ENCODE measurements at places on chromosomes 2 and 18.

- DNase-seq = no peak
Observed at GRCh38 chr18:64091526-64091925, 57.4 kb downstream of the LINC00305 start.

DNA sequence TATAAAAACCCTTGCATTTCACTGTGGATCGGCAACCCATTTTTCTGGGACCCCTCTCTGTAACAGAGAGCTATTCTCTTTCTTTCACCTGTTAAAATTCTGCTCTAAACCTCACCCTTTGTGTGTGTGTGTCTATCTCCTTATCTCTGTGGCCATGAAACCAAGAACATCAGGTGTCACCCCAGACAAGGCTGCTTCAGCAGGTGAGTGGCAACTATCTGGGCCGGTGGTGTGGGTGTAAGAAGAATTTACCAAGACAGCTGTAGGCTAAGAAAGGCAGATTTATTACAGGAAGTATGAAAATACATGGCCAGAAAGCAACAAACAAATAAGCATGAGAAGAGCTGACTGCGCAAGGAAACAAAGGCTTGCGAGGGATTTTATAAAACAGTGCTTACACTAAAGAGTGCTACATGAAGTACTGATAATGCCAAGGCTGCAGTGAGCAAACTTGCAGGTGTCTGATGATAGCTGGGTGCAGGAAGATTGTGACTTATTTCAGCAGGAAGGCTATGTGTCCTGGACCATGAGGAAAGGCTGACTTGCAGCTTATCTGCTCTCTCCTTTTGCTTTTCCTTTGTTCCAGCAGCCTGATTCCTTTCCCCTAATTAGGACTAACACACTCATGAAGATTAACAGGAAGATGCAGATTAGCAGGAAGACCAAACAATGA is 421.1 kb downstream of the PTH2R start:
- DNase-seq = no peak

- DNase-seq = peak; percentile 56
Observed at GRCh38 chr2:110748489-110748867, 16.1 kb downstream of the ACOXL start.

DNA sequence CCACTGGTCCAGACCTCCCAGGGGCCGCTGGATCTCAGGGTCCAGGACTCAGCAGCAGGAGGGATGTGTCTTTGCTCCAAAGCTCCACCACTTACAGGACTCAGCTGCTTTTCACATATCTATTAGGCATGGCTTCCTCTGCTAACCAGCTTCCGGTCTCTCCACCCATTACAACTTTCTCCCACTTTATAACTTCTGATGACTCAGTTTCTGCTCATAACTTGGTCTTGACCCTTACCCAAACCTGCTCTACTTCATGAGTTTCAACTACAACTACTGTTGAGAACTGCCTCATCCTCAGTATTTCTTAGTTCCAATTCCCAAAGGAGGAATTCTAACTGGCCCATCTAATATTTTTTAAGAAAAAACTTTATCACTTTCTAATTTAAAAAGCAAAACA is 17.2 kb downstream of the SULT1C2 start:
- no peak for DNase-seq

- no peak for DNase-seq
Observed at GRCh38 chr2:487186-488079, 189.8 kb downstream of the TMEM18 start.

DNA sequence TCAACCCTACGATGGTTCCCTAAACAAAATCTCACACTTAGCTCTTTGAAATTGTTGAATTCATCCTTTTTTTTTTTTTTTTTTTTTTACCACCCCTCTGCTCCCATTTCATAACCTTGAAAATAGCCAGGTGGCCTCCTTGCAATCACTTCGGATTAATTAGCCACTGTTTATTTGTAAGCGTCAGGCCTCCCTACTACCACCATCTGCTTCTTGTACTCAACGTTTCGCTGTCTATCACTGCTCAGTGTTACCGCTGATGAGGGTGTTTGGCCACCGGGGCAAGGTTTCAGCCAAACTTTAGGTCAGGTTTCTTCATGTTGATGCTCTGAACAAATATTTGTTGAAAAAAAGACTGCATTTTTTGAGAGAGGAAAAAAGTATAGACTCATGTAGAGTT is 183.2 kb downstream of the EPHA4 start:
- DNase-seq = no peak

DNA sequence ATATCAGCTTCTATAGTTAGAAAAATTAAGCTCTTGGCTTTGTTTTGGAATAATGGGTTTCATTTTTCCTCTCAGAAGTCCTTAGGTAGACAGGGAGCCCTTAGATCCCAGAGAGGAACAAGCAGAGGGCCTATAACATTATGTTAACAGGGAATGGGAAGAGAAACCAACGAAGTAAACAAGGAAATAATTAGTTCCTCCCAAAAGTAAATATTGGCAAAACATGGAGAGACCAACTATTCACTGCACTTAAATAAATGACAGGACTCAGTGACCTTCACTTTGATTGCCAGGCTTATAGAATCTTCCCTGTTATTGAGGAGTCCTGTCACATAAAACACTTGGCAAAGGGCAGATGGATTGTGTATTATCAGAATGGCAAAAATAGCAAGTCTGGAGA is 5.3 kb downstream of the CRIM1 start:
- DNase-seq = no peak

GRCh38 chr2:208334230-208334629 is 68.2 kb downstream of the PIKFYVE start:
- DNase-seq = no peak

DNA sequence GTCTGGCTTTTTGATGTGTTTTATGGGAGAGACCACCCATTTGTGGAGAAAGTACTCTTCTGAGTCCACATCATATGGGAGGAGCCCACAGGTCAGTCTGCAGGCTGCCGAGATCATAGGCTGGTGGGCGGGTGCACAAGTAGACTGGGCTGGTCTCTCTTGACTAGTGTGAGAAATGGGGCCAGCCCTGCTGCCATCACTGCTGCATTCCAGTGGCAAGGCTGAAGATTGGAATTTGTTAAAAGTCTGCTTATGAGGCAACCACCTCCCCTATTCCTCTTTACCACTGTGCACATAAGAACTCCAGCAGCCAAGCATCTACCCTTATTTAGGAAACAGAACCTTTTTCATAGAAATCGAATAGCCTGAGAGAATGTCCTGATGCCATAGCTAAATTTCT is 200.7 kb downstream of the DIS3L2 start:
- DNase-seq = no peak

DNA sequence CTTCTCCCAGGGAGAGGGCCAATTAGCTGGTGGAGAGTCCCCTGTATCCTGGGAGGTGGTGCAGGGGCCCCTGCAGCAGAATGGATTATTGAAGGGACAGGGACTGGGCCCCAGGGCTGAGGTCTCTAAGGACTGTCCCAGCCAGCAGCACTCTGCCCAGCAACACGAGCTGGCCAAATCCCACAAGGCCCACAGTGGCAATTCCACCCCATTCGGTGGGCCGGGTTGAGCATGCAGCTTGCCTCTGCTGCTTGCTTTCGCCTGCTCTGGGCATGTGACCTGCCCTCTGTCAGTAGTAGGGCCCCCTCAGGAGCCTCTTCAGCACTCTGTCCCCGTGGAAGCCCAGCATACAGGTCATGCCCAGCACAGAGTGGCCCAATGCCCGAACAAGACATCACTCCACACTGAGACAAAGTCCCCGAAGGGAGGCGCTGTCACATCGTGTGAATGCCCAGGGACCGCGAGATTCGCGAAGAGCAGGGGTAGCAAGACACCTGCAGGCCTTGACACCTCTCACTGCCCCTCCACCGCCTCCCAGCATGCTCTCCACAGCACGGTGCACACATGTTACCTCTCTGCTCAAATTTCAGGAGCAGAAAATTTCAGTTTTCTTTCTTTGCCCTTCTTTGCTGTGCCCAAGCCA is 65.4 kb downstream of the CRACDL start:
- no peak for DNase-seq

- peak; percentile 59 for DNase-seq
Observed at GRCh38 chr18:45775241-45775676, 50.2 kb upstream of the SIGLEC15 start.

- no peak for DNase-seq
Observed at GRCh38 chr18:75809926-75810255, 382.4 kb upstream of the SMIM21 start.

- no peak for DNase-seq
Observed at GRCh38 chr2:166610180-166610912, 116.3 kb upstream of the SCN7A start.

- no peak for DNase-seq
Observed at GRCh38 chr18:48108136-48108535, 177.7 kb upstream of the SMAD2 start.

DNA sequence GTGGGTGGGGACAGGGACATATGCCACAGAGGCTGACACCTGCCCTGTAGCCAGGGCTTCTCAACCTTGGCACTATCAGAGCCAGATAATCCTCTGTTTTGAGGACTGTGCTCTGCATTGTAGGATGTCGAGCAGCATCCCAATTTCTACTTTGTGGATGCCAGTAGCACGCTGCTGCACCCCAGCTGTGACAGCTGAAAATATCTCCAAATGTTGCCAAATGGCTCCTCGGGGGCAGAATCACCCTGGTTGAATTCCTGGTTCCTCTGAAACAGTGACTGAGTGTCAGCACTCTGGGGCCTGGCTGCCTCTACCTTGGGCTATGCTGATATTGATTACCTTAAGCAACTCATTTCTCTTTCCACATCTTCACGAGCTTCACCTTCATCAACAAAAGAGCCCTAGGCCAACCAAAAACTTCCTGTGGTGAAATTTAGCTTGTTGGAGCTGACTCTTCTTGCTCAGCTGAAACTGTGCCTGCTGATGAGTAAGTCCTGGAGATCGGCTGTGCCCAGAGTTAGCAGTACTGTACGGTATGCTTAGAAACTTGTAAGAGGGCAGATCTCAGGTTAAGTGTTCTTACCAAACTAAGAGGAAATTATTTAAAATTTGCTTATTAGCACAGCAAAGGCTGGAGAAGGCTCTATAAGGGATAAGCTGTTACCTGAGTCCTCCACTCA is 138.1 kb downstream of the SEPTIN10 start:
- no peak for DNase-seq

DNA sequence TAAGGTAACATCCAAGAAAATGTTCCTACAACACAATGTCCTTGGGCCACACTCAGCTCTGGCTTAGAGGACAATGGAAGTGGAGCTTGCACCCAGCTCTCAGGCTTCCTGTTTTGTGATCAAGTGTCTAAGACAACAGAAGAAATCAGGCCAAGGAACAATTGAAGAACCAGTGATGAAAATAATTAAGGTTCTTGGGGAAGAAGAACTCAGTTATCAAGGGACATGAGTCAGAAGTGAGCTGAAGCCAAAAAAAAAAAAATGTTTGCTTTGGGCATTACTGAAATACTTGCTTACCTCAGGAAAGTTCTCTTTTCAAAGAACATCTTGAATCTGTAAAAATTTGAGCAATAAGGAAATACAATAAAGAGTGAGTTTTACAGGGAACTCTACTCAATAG is 299.0 kb downstream of the FBXO15 start:
- no peak for DNase-seq

DNA sequence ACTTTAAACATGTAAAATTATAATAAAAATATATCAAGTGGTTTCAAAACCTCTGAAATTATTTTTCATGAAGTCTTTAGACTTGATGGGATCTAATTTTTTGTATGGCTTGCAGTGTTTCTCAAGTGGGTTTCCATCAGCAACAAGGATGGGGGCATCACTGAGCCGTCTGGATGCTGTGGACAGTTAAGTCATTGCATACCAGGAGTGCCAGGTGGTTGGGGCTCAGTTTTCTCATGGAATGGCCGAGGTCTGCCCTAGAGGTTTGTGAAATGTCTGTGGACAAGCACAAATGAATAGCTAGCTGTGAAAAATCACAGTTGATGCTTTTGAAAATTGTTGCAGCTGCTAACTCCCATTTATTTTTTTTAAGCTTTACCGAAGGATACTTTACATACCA is 1.7 kb downstream of the PRELID3A start:
- no peak for DNase-seq

- no peak for DNase-seq
Observed at GRCh38 chr2:103324671-103325070, 562.8 kb downstream of the TMEM182 start.

DNA sequence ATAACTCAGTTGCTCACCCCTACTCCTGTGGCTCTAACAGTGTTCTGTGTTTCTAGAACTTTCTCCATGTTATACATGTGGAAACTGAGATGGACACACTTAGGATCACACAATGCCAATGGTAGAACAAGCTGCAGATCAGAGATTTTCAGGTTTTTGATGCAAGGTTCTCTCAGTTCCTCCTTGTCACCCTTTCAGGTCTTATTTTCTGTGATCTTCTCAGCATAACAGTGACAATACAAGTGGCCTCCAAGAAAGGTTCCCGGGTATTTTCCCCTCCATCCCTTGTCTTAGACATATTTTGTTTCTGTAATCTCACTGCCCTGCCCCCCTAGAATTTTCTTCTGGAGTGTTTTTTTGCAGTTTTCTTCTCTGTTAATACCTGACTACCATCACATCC is 6.2 kb upstream of the MGAT5 start:
- no peak for DNase-seq

DNA sequence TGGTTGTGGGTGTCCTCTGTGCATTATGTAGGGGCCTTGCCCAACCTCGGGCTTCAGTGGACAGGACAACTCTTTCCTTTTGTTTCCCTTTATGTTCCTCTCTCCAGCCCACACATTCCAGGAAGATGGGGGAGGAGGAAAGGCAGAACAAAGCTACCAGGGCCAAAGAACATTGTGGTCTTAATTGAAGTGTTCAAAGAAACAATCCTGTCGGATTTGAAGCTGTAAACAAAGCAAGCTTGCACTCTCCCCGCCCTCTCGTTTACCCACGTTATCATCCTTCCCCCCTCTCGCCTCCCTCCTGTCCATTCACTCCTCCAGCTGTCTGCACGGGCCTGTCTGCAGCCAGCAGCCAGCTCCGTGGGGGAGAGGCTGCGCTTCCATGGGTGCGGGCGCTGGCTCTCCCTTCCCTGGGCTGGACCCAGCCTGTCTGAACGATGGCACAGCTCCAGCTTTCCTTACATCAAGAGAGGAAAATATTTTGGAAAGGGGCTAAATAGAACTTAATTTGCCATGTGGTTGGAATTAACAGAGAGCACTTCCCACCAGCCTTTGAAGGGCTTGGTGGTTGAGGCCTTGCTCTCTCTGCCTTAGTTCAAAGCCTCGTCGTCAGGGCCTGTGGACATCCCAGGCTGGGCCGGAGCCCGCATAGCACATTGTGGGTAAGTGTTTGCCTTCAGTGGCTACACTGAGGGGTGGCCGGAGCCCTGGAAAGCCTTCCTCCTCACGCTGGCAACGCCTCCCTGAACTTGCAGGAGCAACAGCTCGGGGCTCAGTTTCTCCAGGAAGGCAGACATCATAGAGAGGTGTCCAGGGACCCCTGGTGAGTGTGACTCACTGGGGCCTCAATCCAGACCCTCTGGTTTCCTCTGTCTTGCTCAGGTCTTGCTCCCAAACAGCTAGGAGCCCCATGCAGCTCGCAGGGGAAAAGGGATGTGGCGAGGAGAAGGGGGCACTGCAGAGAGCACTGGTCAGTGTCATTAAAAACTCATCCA is 60.6 kb upstream of the HS6ST1 start:
- no peak for DNase-seq

DNA sequence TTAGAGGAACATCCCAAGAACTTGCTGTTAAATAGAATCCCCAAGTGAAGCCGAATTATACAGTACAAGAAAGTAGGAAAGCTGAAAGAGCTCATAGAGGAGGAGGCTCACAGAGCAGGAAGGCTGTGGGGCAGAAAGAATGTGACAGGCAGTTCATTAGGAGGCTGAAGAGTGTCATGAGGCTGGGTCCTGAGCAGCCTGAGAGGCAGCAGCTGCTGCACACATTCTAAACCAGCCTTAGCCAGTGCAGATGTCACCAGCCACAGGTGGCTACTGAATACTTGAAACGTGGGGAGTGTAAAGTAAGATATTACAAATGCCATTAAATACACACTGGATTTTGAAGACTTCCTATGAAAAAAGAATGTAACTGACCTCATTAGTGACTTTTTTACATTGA is 490.2 kb upstream of the KLHL29 start:
- no peak for DNase-seq

Data from CD4-positive, alpha-beta T cell treated with Interleukin-21 for 1 hour (primary cell).